Fibroblast of upper back skin (primary cell): ENCODE measurements at places on chromosomes 5 and 9.

DNA sequence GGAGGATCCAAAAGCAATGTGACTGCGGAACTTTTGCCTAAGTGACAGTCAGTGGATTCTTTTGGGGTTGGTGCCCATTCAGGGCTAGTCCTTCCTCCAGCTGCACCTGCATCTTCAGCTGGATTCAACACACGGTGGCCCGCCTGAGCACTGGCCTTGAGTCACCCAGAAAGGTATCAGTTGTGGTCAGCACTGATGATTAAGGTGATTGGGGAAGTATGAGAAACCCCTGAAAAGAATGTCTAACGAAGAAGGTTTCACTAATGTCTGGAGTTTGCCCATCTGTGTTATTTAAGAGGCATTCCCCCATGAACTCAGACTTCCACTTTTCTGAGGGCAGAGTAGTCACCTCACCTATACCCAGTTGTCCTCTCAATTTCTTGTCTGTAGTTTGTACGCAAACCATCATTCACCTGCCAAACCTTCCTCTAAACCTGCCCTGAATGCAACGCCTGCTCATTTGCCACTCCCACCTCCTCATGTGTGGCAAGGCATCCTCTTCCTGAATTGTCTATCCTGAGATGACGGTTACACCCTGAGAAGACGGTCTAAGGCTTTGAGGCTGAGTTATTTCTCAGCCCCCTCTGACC, 27.2 kb downstream of the CSF2 start:
- no peak for DNase-seq

DNA sequence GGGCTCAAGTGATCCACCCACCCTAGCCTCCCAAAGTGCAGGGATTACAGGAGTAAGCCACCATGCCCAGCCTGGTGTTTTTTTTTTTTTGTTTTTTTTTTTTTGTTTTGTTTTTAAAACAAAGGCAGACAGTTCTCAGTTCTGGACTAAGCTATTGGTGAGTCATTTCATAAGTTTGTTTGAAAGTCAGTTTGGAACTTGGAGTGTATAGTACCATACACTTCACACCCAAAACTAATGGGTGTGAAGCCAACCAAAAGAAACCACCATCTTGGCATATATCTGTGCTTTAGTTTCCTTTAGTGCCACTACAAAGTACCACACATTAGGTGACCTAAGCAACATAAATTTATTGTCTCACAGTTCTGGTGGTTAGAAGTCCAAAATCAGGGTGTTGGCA, 13.4 kb downstream of the MAST4 start:
- DNase-seq: no peak

DNA sequence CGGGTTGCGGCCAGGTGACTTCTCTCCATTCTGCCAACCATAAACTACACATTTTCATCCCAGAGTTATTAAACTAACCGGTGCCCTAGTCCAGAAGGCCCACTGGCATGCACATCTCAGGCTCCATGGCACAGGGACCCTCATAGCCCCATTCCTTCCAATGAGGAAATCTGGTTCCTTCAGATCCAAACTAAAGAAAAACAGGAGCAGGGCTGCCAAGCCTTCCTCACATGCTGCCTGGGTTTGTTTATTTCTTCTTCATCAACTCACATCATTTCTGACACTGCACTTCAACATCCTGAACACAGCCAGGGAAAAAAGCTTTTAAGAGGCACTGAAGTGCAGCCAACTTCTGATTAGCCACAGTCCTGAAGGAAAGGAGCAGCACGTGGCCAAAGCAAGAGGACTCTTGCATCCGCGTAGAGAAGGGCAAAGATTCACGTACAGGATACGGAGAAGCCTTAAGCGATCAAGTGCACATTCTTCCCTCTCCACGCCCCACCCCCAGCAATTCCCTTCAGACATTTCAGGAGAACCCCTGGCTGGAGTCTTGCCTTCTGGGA, 22.5 kb downstream of the LHFPL2 start:
- peak; percentile 33 for DNase-seq

GRCh38 chr9:134732392-134733110, 90.9 kb downstream of the COL5A1 start:
- no peak for DNase-seq

GRCh38 chr5:122415030-122415800, 103.2 kb downstream of the SNCAIP start:
- peak; percentile 76 for DNase-seq

DNA sequence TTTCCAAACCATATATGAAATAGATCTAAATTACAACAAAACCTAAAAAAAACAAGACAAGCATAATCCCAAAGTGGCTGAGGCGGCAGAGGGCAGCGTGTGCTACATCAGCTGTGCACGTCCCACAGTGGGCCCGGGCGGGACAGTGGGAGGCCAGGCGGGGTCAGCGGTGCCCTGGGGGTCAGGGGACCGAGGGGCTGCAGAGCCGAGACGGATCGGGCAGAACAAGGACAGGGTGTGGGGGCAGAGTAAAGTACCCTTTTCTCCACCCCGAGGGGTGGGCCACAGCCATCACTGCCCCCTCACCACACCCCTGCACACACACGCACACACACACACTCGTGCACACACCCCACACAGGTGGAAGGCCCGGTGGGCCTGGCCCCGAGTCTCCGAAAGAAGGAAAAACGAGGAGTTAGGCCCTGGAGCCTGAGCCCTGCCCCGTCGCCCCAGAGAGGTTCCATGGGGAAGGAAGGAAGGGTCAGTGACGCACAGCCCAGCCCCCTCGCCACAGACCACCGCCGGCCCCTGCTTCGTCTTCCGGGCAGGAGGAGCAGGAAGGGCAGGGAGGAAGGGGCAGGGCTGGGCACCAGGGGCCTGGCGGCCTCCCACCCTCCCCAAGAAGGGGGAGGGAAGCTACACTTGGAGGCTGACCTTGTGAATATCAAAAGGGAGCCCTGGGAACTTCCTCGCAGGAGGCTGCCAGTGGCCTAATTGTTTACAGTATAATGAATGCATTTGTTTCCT, 49.6 kb upstream of the UBAC1 start:
- DNase-seq: no peak

GRCh38 chr5:16886366-16886736, 49.7 kb downstream of the MYO10 start:
- peak; percentile 91 for DNase-seq

GRCh38 chr9:3922846-3923245, 377.0 kb downstream of the GLIS3 start:
- no peak for DNase-seq

DNA sequence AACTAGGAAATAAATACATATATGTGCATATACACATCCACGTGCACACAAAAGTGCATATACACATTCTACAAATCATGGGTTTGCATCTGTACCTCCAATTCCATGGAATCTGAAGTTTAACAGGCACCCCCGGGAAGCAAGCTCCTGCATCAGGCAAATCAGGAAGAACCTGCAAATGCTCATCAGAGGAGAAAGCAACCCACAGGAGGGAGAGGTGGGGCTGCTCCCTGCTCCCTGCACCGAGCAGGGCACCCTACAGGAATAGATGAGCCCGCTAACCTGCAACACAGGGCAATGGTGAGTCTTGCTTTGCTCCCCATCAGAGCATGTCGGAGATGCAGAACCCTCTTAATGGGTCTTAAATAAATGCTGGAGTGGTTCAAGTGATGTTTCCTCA, 151.3 kb downstream of the DAB2IP start:
- no peak for DNase-seq

GRCh38 chr9:136031741-136032730, 63.1 kb downstream of the NACC2 start:
- DNase-seq: no peak

DNA sequence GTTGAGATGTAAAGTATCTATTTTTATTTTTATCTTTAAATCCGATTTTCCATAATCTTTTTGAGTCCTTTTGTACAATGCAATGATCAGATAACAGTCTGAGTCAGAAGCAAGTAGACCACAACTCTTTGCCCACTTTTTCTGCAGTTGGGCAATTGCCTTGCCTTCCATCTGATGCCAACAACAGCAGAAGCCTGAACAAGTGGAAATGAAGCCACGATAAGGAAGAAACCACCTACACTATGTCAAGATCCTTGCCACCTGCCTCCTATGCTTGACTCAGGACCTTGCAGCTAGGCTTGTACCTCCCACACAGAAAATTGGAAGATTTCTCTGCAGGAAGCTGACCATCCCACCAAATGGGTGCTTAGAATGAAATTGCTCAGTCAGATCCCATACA, 78.6 kb downstream of the ANXA1 start:
- no peak for DNase-seq

DNA sequence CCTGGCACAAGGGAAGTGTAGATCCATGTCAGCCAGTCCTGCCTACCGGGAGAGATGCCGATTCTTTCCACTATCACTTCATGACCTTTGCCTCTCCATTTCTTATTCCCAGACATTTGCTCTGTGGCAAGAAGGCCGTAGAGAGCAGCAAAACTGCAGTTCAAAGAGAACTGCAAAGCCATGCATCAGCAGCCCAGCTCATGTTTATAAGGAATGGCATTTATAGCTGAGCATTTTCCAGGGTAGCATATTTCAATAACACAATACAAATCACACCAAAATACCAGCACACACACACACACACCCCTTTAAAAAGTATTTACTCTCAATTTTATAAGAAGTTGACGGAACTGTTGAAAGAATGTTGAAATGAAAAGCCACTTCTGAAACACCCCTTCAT, 126.7 kb upstream of the EGFLAM start:
- no peak for DNase-seq

DNA sequence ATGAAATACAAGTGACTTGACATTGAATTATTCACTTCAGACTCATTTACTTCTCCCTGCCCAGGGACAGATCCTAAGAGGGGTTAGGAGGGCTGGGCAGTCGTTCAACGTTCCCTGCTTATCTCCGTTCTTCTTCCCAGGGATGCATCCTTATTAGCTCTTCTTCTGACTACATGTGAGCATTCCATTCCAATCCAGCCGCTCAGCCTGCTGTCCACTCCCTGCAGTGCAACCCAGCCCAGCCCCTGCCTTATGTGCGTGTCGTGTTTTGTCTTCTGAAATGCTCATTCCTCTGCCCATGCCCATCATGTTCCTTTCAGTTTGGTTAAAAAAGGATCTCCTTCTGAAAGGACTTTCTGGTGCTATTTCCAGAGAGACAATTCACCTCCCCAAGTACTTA, 64.7 kb upstream of the PALM2AKAP2 start:
- DNase-seq: no peak

GRCh38 chr5:133698646-133699526, 86.5 kb upstream of the FSTL4 start:
- no peak for DNase-seq

- no peak for DNase-seq
These were observed 34.4 kb downstream of the NCS1 start for GRCh38 chr9:130206579-130206978.

DNA sequence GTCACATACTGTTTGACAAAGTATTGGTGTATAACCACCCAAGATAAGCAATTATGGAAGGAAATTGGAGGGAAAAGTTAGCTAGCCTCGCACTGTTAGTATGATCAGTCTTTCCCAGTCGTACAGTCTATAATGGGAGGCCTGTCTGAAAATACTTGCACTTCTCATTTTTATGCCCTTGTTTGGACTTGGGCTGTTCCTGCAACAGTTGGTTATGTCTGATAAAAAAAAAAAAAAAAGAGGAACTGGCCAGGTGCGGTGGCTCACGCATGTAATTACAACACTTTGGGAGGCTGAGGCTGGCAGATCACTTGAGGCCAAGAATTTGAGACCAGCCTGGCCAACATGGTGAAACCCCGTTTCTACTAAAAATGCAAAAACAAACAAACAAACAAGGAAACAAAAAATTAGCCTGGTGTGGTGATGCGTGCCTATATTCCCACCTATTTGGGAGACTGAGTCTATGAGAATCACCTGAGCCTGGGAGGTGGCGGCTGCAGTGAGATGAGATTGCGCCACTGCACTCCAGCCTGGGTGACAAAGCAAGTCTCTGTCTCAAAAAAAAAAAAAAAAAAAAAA, 58.3 kb upstream of the ANKRD33B start:
- no peak for DNase-seq

GRCh38 chr5:91225848-91226686, 157.1 kb downstream of the ARRDC3 start:
- no peak for DNase-seq

DNA sequence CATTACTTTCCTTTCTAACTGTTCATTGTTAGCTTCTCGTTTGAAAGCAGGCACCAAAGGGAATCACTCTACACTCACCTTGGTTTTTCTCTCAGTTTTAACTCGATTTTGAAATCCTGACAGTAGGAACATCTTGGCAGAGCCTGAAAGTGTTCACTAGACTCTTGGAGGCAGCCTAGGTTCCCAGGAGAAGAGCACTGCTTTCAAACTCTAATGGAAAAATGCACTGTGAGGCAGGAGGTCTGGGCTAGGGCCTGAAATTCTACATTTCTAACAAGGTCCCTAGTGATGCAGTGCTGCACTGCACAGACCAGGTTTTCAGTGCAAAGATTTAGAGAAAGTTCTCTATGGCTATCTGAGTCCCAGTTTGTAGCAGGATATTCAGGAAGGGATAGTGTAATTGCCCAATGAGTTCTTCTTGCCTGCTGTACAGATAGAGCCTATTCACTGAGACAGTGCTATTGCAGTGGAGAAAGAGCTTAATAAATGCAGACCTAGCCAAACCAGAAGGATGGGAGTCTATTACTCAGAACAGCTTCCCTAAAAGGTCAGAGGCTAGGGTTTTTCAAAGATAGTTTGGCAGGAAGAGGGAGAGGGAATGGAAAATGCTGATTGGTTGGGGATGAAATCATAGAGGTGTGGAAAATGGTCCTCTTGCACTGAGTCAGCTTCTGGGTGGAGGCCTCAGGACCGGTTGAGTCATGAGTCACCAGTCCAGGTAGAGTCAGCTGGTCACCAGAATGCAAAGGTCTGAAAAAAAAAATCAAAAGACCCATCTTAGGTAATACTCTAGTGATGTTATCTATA, 153.9 kb downstream of the GPBP1 start:
- DNase-seq: no peak

GRCh38 chr5:33072726-33073125, 361.6 kb downstream of the NPR3 start:
- DNase-seq: no peak

- DNase-seq: peak; percentile 39
These were observed 17.8 kb downstream of the BICD2 start for GRCh38 chr9:92746567-92747458.

- peak; percentile 71 for DNase-seq
These were observed 508.3 kb downstream of the EBF1 start for GRCh38 chr5:158591301-158591863.

DNA sequence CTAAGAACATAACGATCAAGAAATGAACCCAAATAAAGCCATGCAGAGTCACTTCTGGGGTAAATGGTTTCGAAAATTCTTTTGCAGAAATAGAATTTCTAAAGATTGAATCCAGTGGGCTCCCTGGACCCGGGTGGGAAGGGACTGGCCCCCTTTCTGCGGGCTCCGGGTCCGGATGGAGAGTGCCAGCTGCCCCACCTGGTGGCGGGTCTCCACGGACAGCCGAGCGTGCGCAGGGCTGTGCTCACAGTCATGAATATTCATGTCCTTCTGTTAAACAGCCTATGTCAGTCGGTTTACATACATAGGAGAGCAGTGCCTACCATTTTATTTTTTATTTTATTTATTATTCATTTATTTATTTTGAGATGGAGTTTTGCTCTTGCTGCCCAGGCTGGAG, 4.7 kb upstream of the PPP1R26 start:
- DNase-seq: no peak

DNA sequence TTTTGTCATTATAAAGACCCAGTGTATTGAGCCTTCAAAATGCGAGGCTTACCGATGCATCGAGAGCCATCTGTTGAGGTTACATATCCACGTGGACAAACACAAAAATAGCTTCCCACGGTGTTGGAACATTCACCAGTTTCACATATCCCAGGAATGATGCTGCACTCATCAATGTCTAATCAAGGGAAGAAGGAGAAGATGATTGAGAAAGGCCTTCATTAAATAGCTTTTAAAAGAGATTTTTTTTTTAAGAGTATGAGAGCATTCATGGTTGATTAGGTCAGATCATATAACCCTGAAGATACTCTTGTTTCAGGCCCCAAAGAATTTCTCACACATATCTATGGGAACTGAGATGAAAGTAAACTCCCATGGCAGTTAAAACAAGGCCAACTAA, 129.4 kb downstream of the FBN2 start:
- no peak for DNase-seq
